CD4-positive, alpha-beta T cell treated with Interleukin-4 for 1 hour (primary cell): ENCODE measurements at places on chromosomes 2 and 18.

DNA sequence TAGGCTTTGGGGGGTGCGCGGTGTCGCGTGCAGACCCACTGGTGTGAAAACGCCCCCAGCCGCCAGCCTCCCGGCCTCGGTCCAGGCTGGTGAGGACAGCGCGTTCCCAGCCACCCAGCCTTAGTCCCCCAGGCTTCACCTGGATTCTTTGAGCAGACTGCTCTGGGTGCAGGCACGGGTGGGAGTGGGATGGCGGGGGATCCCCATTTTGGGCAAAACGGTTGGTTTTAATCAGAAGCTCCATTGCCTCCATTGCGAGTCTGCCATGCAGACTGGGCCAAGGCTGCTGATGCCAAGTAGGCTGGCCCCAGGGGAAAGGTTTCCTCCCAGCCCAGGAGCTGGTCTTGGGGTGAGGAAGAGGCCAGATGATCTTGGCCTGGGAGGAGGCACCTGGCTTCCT is 445 bp downstream of the MLPH start:
- no peak for DNase-seq

DNA sequence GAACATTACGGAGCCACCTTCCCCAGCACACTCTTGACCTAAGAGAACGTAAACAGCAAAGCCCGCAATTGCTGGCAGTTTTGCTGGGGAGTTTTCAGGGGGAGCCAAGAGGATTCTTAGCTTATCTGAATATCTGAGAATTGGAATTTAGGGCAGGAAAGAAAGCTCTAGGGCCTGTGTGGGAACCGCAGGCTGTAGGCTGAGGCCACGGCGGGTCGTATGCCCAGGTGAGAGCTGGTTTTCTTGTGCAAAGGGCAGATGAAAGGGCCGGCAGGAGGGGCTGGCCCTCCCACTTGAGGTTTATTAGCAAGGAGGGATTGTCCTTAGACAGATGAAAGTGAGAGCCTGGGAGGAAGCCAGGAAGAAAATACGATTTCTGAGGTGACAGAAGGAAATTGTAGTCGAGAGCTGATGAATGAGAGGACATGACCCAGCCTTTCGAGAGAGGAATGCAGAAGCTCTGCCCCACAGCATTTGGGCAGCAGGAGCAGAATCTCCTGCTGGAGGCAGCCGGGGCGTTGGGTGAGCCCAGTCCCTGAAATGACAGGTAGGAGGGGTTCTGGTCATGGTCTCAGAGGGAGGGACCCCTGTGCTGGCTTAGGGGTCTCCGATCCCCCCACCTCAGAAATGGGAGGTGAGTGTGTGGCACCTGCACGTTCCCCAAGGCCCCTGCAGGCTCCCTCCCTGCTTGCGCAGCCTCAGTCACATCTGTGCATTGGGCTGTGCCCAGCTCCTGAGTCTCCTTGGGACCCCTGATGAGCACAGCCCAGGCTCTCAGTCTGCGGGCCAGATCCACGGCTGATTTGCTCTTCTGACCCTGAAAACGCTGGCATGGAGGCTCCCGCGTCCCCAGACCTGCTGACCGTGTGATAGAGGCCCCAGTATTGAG is 61.1 kb downstream of the CABLES1 start:
- DNase-seq, result no peak

DNA sequence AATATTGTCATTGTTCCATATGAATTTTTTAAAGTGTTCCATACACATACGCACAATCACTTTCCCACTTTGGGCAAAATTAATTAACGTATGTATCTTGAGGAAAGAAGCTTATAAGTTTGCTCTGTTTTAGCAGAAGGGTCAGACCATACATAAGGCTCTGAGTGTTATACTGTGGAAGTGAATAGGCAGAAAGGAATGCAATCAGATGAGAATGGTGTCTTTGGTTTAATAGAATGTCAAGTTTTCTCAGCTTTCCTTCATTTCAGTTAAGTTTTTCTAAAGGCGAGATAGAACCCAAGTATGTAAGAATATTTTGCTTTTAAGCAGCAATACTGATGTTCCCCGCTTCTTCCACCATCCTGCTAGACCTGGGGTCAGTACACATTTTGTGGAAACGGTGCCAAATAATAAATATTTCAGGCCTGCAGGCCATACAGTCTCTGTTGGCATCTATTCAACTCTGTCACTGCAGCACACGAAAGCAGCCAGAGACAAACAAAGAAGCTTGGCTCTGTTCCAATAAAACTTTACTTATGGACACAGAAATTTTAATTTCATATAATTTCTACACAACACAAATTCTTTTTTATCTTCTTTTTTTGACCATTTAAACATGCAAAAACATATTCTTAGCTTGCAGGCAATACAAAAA is 100.6 kb downstream of the UPP2 start:
- no peak for DNase-seq

DNA sequence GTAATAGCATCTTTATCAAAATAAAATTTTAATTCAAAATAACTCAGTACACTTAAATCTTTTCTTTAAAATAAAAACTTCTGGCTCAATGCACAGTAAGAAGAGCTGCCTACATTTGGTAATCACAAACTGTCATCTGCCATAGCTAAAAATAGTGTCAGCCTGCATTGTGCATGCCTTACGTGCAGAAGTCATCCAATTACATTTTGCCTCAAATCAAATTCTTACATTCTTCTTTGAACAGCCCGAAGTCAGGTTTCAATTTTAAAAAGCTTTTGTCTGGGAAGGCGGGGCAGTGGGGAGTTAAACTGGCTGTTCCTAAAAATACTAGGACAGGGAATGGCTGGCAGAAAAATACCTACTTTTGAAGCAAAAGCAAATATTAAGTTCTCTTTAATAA is 51.1 kb downstream of the RTN4 start:
- DNase-seq, result no peak

- no peak for DNase-seq
Observed at GRCh38 chr2:204958371-204958770, 413.1 kb downstream of the PARD3B start.

DNA sequence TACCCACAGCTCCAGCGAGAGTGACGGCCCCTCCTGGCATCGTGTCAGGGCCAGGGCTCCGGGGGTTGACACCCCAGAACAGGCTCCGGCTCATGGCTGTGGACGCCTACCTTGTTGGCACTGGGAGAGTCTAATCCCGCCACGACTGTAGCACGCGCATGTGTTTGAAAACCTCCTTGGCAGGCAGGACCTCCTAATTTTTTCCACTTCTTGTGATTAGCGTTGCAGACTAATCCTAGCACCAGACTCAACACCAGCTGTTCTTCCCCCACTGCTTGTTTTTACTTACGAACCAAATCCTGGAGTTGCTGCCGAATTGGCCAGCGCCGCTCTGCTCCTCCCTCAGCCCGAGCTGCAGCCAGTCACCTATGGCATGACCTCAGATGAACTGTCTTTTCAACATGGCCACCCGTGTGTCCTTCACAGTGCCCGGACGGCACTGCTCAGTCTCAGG is 110.7 kb downstream of the KLHL29 start:
- DNase-seq, result no peak

GRCh38 chr18:78292618-78293380 is 686.8 kb upstream of the SALL3 start:
- DNase-seq, result no peak
